ENCODE measurements at places on chromosomes 3 and 15. TPM values are rescaled to one million over a fixed set of nuclear protein-coding genes. Genes with fewer than 3 reads are reported as not detected.

The TICRR gene
- 6.0 TPM for total RNA-seq

The PTX3 gene
- 258 TPM for total RNA-seq

The MME gene
- 3.8 TPM for total RNA-seq

The CLSTN2 gene
- total RNA-seq, result 0.05 TPM

Measured in mammary microvascular endothelial cell (primary cell).